ENCODE measurements at places on chromosomes 1 and 21. TPM values are rescaled to one million over a fixed set of nuclear protein-coding genes. Genes with fewer than 3 reads are reported as not detected.

The DIO1 gene
- total RNA-seq = not detected

The UTS2 gene
- not detected for total RNA-seq

The BSND gene
- total RNA-seq = not detected

The CHIA gene
- not detected for total RNA-seq

The TSPAN2 gene
- 28.5 TPM for total RNA-seq

The ATP6V1G3 gene
- total RNA-seq = not detected

The WNT2B gene
- 2.8 TPM for total RNA-seq

The S100A9 gene
- total RNA-seq = 26.5 TPM

The HPDL gene
- total RNA-seq = 0.62 TPM

The CA6 gene
- total RNA-seq = not detected

The MEX3A gene
- 42.4 TPM for total RNA-seq

The OR2L2 gene
- total RNA-seq = 1.4 TPM

The LRRC7 gene
- 303 TPM for total RNA-seq

The WNT3A gene
- total RNA-seq = not detected

The PRPF38B gene
- 21.8 TPM for total RNA-seq

The TMEM269 gene
- 0.47 TPM for total RNA-seq

The GPATCH2 gene
- total RNA-seq = 40.2 TPM

The CACNA1S gene
- total RNA-seq = under 0.01 TPM

The LCE2A gene
- not detected for total RNA-seq

The TMEM59 gene
- 122 TPM for total RNA-seq

The AMPD1 gene
- total RNA-seq = not detected

The CATSPERE gene
- total RNA-seq = 2.0 TPM

The ENO1 gene
- 260 TPM for total RNA-seq
